Mammary microvascular endothelial cell (primary cell): ENCODE measurements at places on chromosomes 7 and 10. TPM values are rescaled to one million over a fixed set of nuclear protein-coding genes. Genes with fewer than 3 reads are reported as not detected.

Gene HMX3
- total RNA-seq: 0.10 TPM in 1 of 2 replicates, not detected in the other

Gene MCMBP
- 53.9 and 56.8 TPM in 2 replicates for total RNA-seq

Gene PDE1C
- total RNA-seq: 7.2 and 9.5 TPM in 2 replicates

Gene CPN1
- not detected in 2 replicates for total RNA-seq

Gene AGAP4
- 1.8 and 2.7 TPM in 2 replicates for total RNA-seq

Gene TSPAN12
- total RNA-seq: 8.8 and 10.4 TPM in 2 replicates

Gene NUTM2E
- total RNA-seq: 0.05 TPM in 1 of 2 replicates, not detected in the other

Gene OGDHL
- not detected in 2 replicates for total RNA-seq

Gene COL28A1
- not detected in 2 replicates for total RNA-seq

Gene TMEM229A
- total RNA-seq: not detected in 2 replicates

Gene TRAPPC14
- total RNA-seq: 4.7 and 6.3 TPM in 2 replicates

Gene CLEC5A
- not detected in 2 replicates for total RNA-seq

Gene TWIST1
- not detected in 2 replicates for total RNA-seq

Gene ATAD1
- 15.9 and 23.3 TPM in 2 replicates for total RNA-seq

Gene CASD1
- total RNA-seq: 7.3 and 7.6 TPM in 2 replicates

Gene MRC1
- 17.5 and 17.9 TPM in 2 replicates for total RNA-seq

Gene MLXIPL
- not detected in 2 replicates for total RNA-seq

Gene RSPH10B
- total RNA-seq: 0.05 and 0.53 TPM in 2 replicates

Gene FBXO24
- total RNA-seq: 1.00 TPM in 1 of 2 replicates, not detected in the other
